ENCODE measurements at places on chromosomes 5 and 9. TPM values are rescaled to one million over a fixed set of nuclear protein-coding genes. Genes with fewer than 3 reads are reported as not detected.

DNA sequence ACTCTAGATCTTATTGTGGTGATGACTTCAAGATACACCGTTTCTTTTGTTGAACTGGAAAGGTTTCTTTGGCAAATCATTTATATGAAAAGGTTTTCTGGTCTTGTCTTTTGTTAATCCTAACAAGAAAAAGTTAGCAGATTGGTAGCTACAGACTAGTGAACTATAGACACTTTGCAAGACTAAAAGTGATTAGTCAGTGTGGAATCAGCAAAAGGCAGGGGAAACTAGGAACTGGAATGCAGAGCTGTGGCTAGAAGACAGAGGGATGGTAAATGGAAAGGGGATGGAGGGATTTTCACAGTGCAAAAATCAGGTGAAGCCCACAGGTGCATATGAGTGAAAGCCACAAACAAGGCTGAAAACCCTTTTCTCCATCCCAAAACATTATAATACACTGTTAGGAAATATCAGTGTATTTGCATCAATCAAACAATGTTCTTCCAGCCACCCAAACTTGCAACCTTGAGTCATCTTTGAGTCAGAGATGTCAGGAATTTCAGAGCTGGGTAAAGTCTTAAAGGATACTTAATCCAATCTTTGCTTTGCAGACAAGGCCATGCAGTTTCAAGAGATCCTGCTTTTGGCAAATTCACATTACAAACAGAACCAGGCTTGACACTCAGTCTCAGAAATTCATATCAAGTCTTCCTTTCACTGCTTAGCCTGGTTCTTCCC is 52.7 kb downstream of the PLK2 start:
- DNase-seq = no peak

GRCh38 chr5:41517909-41518308 is 7.5 kb upstream of the PLCXD3 start:
- DNase-seq = no peak

GRCh38 chr5:132263548-132264261 is 6.2 kb downstream of the PDLIM4 start:
- DNase-seq = no peak

- no peak for DNase-seq
These were observed 204.6 kb downstream of the PCSK1 start for GRCh38 chr5:96228408-96228807.

- DNase-seq = no peak
These were observed 141.0 kb downstream of the GABBR2 start for GRCh38 chr9:98567540-98568233.

DNA sequence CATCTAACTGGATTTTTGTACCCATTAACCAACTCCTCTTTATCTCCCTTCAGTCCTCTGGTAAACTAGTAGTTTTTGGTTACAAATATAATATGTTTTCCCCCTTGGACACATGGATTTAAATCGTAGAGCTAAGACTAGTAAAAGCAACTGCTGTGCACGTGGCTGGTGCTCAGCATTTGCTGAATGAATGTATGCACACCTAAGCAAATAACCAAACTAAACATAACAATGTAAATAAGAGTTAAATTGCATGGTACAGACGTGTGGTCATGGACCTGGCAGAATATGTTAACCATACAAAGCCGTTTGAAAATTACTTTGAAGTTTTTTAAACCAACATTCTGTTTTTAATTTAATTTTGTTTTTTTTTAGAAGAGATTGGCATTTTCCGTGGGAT is 65.2 kb upstream of the FYB1 start:
- DNase-seq = no peak

Gene SPINK4
- total RNA-seq = not detected
